ENCODE measurements at places on chromosomes 16 and 17.

GRCh38 chr16:54944002-54944401 lies 13.3 kb downstream of the IRX5 start:
- H3K4me1 ChIP-seq = peaks cover 4% of the 10 kb centered on the region
- H3K36me3 ChIP-seq = no peaks in the 10 kb centered on the region
- H3K27me3 ChIP-seq = peaks cover 7% of the 10 kb centered on the region
- no peak for DNase-seq

GRCh38 chr17:3558603-3559269 lies 1.1 kb upstream of the TRPV3 start:
- peak; percentile 83 for DNase-seq
- peaks cover 25% of the 10 kb centered on the region for H3K4me1 ChIP-seq
- no peak overlapping the region for H3K4me3 ChIP-seq
- H3K36me3 ChIP-seq = no peaks in the 10 kb centered on the region

DNA sequence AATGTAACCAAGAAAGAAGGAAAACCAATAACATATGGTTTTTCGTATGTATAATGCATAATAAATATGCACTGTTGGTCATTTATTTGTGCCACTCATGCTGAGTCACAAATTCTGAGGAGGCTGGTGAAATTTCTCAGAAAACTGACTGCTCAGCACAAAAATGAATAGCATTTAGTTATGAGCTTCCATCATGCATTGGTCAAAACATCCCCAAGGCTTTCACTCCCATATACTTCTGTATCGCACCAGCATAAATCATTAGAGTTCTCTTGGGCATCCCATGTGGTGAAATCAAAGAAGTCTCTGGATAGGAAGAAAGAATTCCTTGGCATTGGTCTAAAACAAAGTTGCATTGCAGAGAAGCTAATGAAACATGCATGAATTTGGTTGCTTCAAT lies 785.6 kb upstream of the CDH8 start:
- H3K27ac ChIP-seq = no peak overlapping the region
- no peak overlapping the region for H3K4me3 ChIP-seq
- DNase-seq = no peak
- no peaks in the 10 kb centered on the region for H3K36me3 ChIP-seq

DNA sequence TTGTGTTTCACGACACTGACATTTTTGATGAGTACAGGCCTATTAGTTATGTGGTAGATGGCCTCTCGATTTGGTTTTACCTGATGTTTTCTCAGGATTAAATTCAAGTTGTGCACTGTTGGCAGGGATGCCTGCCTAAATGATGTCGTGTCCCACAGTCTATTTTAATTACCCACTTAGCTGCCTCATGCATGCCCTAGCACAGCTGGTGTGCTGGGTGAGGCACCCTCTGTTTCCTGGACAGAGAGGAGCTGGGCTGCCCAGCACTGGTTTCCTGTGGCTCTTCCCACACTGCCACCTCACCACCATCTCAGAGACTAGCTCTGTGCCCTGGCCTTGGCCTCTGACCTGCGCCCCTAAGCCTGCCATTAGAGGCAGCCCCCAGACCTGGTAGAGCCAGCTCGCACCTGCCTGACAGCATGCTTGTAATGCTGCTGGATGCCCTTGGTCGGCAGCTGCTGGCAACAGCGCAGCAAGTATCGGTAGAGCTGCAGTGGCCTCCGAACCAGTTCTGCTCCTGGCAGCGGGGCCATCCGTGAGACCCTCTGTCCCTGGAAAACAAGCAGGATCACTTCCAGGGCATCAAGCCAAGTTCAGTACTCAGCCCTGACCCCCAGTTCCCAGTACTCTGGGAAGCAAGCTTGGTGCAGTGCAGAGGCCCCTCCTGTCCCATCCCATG lies 10.9 kb downstream of the LYRM9 start:
- H3K36me3 ChIP-seq = no peaks in the 10 kb centered on the region
- no peak overlapping the region for H3K4me3 ChIP-seq
- no peaks in the 10 kb centered on the region for H3K27me3 ChIP-seq
- no peaks in the 10 kb centered on the region for H3K4me1 ChIP-seq
- no peak overlapping the region for H3K27ac ChIP-seq

- no peak overlapping the region for H3K4me3 ChIP-seq
- H3K27ac ChIP-seq = no peak overlapping the region
- no peaks in the 10 kb centered on the region for H3K27me3 ChIP-seq
- no peaks in the 10 kb centered on the region for H3K4me1 ChIP-seq
- DNase-seq = no peak
- no peaks in the 10 kb centered on the region for H3K36me3 ChIP-seq
Observed at GRCh38 chr17:34770586-34770985, 190.7 kb downstream of the CCT6B start.

DNA sequence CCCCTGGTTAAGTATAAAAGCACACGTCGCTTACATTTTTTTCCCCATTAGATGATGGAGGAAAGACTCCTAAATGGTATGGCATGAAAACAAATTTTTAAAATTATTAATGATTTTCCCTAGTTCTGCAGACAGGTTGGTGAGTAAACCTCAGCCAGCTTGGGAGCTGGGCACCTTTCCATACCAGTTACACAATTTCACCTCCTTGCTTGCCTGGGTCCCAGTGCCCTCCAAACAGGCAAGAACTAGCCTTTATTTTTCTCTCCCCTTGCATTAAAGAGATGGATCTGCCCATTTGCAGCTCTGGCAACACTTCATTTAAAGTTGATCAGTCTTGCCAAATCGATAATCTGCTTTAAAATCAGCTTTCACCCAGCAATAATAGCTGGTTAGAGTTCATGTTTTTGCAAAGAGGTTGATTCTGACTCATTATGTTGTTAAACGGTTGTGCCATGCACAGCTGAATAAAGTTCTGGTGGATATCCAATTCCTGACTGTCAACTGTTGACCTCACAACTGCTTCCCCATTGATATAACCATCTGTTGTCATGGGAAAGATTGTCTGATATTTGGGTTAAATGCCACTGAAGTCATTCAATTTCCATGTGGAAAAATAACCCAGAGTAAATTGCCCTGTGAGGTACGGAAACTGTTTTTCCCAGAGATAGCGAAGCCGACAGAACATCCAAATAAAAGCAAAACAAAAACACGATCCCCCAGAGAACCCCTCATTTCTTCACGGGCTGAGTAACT lies 1.3 kb downstream of the C17orf58 start:
- DNase-seq = no peak
- H3K4me3 ChIP-seq = peak overlapping the region; percentile 77
- H3K27ac ChIP-seq = peak overlapping the region; percentile 98
- no peaks in the 10 kb centered on the region for H3K36me3 ChIP-seq

GRCh38 chr16:21169249-21169981 lies 10.9 kb downstream of the LDAF1 start:
- H3K27ac ChIP-seq = no peak overlapping the region
- H3K27me3 ChIP-seq = no peaks in the 10 kb centered on the region
- H3K4me3 ChIP-seq = no peak overlapping the region
- DNase-seq = no peak
- peaks cover 6% of the 10 kb centered on the region for H3K4me1 ChIP-seq

DNA sequence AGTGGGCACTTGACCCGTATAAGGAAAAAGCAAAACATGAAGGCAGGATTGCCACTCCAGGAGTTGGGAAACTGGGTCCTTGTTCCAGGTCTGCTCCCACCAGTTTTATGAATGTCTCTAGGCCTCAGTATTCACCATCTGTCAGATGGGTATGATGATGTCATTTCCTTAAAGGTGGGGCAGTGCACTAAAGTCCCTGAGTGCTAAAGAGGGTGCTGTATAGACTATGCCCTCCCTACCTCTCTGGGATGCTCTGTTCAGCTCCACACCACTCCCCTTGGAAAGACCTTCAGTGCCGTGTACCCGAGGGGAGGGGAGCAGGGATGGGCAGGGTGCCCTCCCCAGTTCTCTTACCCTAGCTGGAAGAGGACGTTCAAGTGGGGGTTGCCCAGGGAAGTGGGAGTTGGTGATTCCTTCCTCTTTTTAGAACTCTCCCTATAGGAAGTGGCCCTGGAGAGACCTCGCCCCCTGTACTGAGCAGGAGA lies 2.2 kb downstream of the LASP1 start:
- peak overlapping the region; percentile 96 for H3K4me3 ChIP-seq
- DNase-seq = no peak
- peak overlapping the region; percentile 95 for H3K27ac ChIP-seq
- no peaks in the 10 kb centered on the region for H3K36me3 ChIP-seq

DNA sequence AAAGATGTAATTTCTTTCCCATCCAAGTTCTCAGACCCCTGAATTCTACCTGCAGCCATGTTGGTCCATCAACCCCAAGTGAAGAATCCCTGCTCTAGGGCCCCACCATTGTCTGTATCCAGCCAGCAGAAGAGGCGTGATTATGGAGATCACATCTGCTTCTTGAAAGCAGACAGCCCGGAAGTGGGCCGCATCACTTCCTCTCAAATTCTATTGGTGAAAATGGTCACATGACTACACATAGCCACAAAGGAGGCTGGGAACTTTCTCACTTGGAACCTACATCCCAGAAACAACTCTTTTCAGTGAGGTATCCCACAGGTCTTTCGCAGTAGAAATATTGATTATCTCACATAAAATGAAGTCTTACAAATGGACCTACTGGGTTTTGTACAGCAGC lies 40.1 kb downstream of the IL4R start:
- no peak overlapping the region for H3K27ac ChIP-seq
- H3K27me3 ChIP-seq = no peaks in the 10 kb centered on the region
- no peak for DNase-seq
- H3K4me3 ChIP-seq = no peak overlapping the region

DNA sequence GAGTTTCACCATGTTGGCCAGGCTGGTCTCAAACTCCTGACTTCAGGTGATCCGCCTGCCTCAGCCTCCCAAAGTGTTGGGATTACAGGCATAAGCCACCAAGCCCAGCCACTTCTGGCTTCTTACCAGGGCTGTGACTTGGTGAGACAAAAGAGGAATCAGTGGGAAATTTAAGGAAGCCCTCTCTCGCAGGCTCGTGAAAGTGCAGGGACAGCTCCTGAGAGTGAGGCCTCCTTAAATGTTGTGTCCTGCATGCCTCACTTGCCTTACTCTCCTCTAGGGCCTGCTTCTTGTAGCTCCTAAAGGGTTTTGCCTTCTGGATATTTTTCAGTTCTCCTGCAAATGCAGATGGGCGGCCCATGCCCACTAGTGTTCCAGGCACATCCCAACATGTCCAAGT lies 5.2 kb downstream of the AHSP start:
- no peak overlapping the region for H3K4me3 ChIP-seq
- peaks cover 16% of the 10 kb centered on the region for H3K4me1 ChIP-seq
- H3K27me3 ChIP-seq = no peaks in the 10 kb centered on the region
- no peak overlapping the region for H3K27ac ChIP-seq

DNA sequence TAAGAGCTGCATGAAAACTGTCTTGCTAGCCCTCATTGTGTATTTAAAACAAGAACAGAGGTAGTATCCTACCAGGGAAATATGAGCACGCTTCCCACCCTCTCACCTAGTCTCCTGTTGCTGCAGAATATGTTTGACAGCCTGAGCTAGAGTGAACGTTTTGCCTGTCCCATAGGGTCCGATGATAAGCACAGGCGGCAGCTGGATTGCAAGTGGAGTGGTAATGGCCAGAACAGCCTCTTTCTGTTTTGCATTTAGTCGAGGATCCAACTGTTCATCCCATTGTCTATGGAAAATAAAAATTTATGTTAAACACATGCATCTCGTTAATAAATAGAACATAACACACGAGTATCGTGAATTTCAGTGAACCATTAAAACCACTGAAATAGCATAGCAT lies 84.2 kb downstream of the HELZ start:
- DNase-seq = no peak
- no peak overlapping the region for H3K27ac ChIP-seq
- H3K27me3 ChIP-seq = no peaks in the 10 kb centered on the region
- H3K36me3 ChIP-seq = no peaks in the 10 kb centered on the region

DNA sequence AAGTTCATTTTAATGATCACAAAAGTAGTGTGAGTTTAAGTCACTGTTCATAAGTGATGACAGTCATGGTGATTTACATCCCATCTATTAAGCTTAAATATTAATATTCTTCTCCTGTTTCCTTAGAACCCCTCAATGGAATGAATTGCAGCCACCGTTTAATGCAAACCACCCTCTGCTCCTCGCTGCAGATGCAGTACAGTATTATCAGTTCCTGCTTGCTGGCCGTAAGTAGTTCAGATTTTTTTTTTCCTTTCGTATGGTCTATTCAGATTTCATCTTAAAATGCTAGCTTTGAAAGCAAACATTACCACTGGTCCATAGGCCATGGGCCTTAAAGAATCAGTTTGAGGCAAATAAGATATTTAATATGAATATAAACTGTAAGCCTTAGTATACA lies 359.0 kb upstream of the TBX2 start:
- no peaks in the 10 kb centered on the region for H3K27me3 ChIP-seq
- H3K4me3 ChIP-seq = no peak overlapping the region
- no peaks in the 10 kb centered on the region for H3K4me1 ChIP-seq

- H3K4me3 ChIP-seq = no peak overlapping the region
- no peak overlapping the region for H3K27ac ChIP-seq
- peaks cover 18% of the 10 kb centered on the region for H3K4me1 ChIP-seq
- no peaks in the 10 kb centered on the region for H3K36me3 ChIP-seq
- H3K27me3 ChIP-seq = no peaks in the 10 kb centered on the region
- DNase-seq = no peak
Observed at GRCh38 chr16:17832738-17833137, 362.0 kb upstream of the XYLT1 start.

DNA sequence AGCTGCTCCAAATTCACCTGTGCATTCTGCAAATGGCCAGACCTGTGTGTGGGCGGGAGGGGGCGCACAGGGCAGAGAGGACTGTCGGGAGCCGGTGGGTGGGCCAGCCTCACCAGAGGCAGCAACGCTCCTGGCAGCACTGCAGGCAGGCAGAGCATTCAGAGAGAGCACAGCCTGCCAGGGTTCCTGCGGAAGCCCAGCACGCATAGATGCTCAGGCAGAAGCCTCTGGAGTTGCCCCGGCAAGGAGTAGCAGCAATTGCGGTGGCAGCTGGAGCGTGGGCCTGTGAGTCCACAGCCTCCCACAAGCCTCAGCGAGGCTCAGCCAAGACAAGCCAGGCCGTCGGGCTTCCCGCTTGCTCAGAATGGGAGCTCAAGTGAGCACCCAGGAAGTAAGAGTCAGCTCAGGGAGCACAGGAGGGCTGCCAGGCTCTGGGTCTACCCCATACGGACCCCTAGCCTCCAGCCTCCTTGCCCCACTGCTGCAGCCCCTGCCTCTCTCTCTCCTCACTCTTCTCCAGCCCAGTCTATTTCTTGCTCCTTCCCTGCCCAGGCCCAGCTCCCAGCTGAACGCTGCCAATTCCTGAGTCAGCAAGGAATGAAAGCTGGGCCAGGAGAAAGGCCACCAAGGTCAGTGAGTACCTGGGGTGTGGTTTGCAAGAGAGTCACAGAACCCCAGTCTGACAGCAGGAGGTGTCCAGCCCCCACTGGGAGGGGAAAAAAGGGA lies 9.6 kb downstream of the EMC6 start:
- H3K36me3 ChIP-seq = no peaks in the 10 kb centered on the region
- H3K4me3 ChIP-seq = no peak overlapping the region
- DNase-seq = no peak
- no peaks in the 10 kb centered on the region for H3K4me1 ChIP-seq
- no peaks in the 10 kb centered on the region for H3K27me3 ChIP-seq

GRCh38 chr16:49009204-49009603 lies 272.4 kb downstream of the CBLN1 start:
- H3K27ac ChIP-seq = no peak overlapping the region
- H3K27me3 ChIP-seq = no peaks in the 10 kb centered on the region
- no peak overlapping the region for H3K4me3 ChIP-seq
- peak; percentile 46 for DNase-seq
- H3K4me1 ChIP-seq = peaks cover 47% of the 10 kb centered on the region

Measured in vagina (tissue), 2 donors.